Spleen (tissue), 13 donors: ENCODE measurements at places on chromosomes 5 and 9.
A peak's percentile ranks its signal among the peaks of the same experiment; 100 is the strongest.

DNA sequence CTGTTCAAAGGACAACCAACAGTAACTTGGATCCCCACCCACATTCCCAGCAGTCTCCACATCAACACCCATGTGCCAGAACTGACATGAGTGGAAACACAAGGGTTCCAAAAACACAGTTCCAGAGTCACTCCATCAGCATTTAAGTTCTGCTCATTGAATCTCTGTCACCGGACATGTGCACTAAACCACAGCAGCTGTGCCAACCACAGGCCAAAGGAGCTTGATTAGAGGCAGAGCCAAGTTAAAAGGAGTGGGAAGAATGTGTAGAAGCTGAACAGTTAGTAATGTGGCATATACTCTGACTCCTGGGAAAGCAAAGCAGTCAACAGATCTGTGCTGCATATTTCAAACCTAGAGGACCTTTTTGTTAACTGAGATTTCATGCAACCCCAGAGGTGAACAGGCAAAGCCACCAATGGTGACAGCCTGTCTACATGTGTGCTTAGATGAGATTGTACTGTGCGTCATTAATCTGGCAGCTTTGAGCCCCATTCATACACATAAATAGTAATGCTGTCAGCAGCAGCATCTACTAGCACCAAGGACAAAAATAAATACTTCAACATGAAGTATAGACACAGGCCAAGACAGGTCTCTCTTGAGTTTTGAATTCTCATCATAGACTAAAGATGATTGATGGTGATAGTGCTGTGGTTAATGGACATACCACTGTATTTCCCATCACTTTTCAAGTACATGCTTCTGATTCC, 16.4 kb upstream of the FST start:
- no peak for DNase-seq

DNA sequence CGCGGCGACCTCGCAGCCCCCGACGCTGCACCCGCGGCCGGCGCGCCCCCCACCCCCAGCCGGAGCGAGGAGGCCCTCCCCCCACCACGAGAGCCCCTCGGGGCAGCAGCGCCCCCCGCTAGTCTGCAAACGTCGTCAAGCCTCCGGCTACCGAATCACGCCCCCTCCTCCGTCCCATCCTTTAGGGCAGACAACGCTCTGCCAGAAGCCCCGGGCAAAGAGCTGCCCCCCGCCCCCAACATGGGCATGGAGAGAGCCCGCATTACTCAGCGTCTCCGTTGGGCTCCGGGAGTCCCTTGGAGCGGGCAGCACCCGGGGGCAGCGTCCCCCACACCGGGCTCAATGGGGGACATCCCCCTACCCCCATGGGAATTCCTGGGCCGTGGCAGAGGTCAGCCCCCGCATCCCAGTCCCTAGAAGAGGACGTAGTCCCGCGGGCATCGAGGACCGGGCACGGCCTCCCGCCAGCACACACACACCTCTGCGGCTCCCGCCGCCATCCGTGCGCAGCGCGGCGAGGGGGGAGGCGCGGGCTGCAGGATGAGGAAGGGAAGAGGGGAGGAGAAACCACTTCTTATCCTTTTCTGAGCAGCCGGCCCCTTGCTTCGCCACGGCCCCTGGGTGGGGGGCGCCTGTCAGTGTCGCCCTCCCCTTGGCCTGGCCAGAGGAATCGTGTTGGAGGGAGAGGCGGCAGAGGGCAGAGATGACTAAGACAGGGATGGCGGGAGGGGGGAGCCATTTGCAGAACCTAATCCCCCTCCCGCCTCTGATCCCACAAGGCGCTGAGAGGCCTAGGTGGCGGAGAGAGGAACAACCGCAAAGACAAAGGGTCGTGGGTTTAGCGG, 750 bp downstream of the DNM1 start:
- DNase-seq = no peak

- DNase-seq = no peak
Observed at GRCh38 chr9:3193791-3194190, 332.0 kb downstream of the RFX3 start.

- DNase-seq = no peak
Observed at GRCh38 chr5:89277816-89278215, 394.8 kb upstream of the MEF2C start.

GRCh38 chr9:38281917-38282316, 110.6 kb upstream of the ALDH1B1 start:
- DNase-seq = no peak

- no peak for DNase-seq
Observed at GRCh38 chr9:99360026-99360425, 137.9 kb downstream of the SEC61B start.

GRCh38 chr5:179271821-179272325, 73.4 kb downstream of the ADAMTS2 start:
- peak; percentile 58 for DNase-seq

DNA sequence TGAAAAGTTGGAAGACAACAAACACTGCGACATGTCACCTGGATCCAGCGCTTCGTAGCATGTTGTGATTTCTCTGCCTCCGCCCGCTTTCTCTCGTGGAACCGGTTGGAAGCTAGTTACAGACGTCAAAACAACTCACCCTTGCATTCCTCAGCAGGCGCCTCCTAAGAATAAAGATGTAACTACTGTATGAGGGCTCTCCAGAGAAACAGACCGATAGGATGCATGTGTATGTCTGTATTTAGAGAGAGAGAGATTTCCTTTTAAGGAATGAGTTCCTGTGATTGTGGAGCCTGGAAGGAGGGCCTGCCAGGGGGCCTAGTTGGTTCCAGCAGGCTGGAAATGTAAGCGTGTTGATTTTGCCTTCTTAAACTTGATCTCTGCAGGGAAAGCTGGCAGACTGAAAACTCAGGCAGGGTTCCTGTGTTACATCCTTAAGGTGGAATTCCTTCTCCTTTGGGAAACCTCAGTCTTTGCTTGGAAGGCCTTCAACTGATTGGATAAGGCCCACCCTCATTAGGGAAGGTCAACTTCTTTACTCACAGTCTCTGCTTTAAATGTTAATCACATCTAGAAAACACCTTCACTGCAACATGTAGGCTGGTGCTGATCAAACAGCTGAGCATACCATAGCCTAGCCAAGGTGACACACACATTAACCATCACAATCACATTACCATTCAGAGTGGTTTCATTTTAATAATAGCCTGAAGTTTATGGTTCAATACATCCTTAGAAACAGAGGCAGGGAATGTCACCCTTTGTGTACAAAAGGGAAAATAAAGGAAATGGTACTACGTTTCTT, 163.8 kb downstream of the SYK start:
- no peak for DNase-seq

GRCh38 chr5:142119051-142119625, 10.6 kb downstream of the NDFIP1 start:
- no peak for DNase-seq

GRCh38 chr9:120151149-120151548, 428.8 kb downstream of the CDK5RAP2 start:
- no peak for DNase-seq

DNA sequence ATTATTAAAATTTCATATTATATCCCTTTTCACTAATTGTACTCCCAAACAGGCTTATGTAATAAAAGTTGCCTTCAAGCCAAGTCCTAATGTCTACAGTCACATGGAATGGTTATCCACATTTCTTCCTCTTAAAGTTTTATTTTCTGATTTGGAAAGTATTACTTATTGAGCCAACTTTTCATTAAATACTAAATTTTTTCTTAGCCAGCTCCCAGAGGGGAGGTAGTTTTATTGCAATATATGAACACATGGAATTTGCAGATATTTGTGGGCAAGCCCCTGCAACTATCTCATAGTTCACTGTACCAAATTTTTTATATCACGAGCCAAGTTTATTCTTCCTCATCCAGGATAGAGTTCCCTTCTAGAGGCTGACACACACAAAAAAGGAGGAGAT, 332.8 kb upstream of the PTGER4 start:
- no peak for DNase-seq

DNA sequence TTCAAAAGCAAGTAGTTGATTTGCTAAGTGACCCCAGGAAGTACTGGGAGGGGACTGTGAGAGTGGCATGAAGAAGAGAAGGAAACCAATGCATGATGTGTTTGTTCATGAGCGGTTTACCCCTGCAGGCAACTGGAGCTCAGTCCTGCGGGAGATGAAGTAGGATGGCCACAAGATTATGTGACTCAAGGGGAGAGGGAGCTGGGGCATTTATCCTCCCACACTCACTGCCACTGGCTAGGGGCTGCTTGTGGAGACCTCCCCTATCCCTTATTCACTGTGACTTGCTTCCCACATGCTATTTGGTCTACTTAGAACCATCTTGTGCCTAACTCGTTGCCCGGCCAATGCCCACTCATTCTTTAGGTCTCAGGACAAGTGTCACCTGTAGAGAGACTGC, 60.6 kb upstream of the TRIO start:
- DNase-seq = no peak

DNA sequence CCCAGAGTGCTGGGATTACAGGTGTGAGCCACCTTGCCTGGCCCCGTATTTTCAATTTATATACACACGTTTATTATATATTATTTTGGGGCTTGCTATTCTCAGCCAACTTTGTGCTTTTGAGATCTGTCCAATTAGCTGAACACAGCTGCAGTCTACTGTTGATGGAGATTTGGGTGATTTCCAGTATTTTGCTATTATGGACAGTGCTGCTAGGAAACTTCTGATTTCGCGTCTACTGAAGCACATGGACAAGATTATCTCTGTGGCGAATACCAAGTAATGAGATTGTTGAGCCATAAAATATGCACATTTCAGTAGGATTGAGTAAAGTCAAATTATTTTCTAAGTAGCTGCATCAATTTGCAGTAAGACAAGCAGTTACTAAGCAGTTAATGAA, 1731.2 kb upstream of the CDH6 start:
- DNase-seq = no peak

DNA sequence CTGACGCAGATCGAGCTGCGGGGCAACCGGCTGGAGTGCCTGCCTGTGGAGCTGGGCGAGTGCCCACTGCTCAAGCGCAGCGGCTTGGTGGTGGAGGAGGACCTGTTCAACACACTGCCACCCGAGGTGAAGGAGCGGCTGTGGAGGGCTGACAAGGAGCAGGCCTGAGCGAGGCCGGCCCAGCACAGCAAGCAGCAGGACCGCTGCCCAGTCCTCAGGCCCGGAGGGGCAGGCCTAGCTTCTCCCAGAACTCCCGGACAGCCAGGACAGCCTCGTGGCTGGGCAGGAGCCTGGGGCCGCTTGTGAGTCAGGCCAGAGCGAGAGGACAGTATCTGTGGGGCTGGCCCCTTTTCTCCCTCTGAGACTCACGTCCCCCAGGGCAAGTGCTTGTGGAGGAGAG, 4.6 kb upstream of the PHYHD1 start:
- DNase-seq = no peak

DNA sequence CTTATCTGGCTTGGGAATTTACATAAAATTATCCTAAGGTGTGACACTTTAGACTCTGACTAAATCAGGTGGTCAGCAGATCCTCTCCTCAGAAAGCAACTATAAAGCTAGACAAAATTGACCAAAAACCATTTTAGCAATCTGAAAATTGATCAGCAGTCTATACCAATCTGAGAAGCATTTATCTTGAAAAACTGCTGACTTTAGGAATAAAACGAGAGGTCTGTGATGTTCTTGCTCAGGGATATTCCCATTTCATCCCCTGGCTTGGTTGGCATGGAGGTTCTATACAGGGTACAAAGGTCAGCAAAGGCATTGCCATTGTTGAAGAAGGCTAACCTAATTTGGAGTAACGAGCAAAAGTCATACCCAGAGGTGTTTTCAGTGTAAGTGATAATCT, 11.7 kb downstream of the SPINK5 start:
- no peak for DNase-seq

DNA sequence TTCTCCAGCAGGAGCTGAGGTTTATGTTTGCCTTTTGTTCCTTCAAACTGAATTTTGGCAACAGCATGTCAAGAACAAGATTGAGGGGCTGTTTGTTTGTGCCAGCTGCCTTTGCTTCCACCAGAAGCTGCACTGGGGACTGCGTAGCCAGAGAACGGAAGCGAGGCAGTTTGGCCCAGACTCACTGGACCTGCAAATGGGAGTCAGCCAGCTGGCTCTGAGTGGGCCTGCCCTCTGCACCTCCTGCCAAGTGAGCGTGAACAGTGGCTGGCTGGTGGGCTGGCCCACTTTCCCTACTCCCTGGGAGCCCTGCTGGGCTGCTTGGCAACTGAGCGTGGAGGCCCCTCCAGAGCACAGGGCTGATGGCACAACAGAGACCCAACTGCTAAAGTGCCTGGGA, 111.6 kb downstream of the GALNT10 start:
- no peak for DNase-seq

- DNase-seq = no peak
Observed at GRCh38 chr9:13615660-13616490, 336.4 kb upstream of the MPDZ start.

- no peak for DNase-seq
Observed at GRCh38 chr9:34256987-34257585, 72.0 kb downstream of the KIF24 start.

GRCh38 chr5:142439207-142439860, 114.5 kb upstream of the SPRY4 start:
- DNase-seq = no peak

DNA sequence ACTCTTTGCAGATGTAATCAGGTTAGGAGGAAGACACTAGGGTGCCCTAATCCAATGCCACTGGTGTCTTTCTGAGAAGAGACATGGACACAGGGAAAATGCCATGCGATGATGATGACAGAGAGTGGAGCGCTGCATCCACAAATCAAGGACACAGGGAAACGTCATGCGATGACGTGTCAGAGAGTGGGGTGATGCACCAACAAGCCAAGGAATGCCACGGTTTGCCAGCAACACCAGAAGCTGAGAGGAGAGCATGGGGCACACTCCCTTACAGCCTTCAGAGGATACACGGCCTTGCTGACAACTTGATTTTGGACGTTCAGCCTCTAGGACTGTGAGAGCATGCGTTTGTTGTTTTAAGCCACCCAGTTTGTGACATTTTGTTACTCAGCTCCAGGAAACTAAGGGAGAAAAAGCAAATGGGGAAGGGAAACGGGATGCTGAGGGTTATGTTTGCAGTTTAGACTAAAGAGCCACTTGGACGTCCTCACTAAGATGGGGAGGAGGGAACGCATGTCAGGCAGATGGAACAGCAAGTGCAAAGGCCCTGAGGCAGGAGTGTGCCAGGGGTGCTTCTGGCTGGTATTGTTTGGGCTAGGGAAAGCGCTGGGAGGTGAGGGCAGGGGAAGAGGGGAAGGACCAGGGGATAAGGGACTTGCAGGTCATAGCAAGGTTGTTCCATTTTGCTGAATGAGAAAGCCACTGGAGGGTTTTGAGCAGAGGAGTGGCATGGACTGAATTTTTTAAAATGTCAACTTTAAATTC, 2.5 kb upstream of the TENT4A start:
- no peak for DNase-seq

DNA sequence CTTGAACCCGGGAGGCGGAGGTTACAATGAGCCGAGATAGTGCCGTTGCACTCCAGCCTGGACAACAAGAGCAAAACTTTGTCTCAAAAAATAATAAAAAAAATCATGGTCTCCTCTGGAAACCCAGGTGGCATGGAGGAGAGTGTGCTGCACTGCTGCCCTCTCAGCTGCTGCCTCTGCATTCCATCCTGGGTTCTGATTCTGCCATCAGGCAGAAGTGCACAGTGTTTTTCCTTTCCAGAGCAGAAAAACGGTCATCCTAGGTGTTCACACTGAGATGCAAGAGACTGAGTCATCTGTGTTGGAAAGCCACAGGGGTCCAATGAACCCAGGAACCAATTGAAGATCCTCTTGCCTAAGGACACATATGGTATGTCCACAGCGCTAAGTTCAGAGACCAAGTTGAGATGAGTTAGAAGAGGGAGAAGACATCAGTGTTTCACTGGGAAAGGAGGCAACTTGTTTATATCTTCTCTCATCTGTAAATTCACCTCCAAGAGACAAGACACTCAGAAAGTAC, 88.8 kb upstream of the DMRT1 start:
- DNase-seq = no peak

- no peak for DNase-seq
Observed at GRCh38 chr9:73805853-73806458, 654.3 kb downstream of the ANXA1 start.
